ENCODE measurements at places on chromosomes 16 and 17. TPM values are rescaled to one million over a fixed set of nuclear protein-coding genes. Genes with fewer than 3 reads are reported as not detected.

DNA sequence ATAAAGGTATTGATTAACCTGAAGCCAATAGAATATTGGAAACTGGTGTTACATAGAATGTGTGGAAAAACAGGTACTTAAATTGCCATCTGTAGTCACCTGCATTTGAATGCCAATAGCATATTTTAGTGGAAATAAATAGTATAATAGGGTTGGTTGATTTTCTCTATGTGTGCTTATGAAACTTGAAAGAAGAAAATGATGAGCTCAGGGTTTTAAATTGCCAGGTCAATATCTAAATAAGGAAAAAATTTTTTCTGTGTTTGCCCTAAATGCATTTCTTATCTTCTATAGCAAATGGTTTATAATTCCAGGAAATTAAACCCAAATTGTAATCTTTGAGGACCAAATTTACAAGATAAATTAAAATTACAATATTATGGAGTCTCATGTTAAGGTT lies 626.6 kb downstream of the CDH8 start:
- no peaks in the 10 kb centered on the region for H3K4me1 ChIP-seq
- no peak overlapping the region for H3K4me3 ChIP-seq
- H3K27me3 ChIP-seq, result no peaks in the 10 kb centered on the region
- H3K36me3 ChIP-seq, result no peaks in the 10 kb centered on the region
- DNase-seq, result no peak
- H3K27ac ChIP-seq, result no peak overlapping the region

DNA sequence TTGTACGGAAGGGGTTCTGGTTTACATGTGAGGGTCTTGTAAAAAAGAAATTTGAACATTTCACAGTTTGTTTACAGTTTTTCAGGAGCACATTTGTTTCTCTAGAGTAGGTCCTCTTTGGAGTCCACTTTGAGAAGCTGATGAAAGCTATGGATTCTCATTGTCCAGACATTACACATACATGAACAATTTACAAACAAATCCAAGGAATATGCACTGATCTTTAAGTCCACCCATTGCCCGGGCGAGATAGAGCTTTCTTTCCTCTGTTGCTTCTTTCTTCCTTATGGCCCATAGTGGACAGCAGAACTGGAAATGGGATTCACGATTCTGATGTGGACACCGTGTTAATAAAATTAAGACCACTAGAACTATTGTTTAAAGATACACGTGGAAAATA lies 1.9 kb downstream of the DCAF7 start:
- H3K4me1 ChIP-seq, result peaks cover 69% of the 10 kb centered on the region
- no peaks in the 10 kb centered on the region for H3K36me3 ChIP-seq
- no peak overlapping the region for H3K27ac ChIP-seq
- no peak for DNase-seq

PRKCB gene
- 41.8 TPM for total RNA-seq

CDH8 gene
- total RNA-seq, result 1.0 TPM

CEMP1 gene
- total RNA-seq, result 0.45 TPM

DNA sequence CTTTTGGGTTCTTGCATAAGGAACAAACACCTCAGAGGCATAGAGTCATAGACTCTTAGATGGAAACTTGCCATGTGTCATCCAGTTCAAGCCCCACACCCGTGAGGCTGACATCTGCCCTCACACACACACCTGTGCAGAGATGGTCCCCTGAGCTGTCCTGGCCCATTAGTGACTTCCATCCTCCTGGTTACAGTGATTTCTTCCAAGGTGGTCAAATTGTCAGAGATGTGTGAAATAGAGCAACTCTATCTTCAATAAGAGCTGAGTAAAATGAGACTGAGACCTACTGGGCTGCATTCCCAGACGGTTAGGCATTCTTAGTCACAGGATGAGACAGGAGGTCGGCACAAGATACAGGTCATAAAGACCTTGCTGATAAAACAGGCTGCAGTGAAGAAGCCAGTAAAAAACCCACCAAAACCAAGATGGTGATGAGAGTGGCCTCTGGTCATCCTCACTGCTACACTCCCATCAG lies 342.2 kb upstream of the TNRC6C start:
- peaks cover 7% of the 10 kb centered on the region for H3K4me1 ChIP-seq
- no peak for DNase-seq
- no peaks in the 10 kb centered on the region for H3K27me3 ChIP-seq

DNA sequence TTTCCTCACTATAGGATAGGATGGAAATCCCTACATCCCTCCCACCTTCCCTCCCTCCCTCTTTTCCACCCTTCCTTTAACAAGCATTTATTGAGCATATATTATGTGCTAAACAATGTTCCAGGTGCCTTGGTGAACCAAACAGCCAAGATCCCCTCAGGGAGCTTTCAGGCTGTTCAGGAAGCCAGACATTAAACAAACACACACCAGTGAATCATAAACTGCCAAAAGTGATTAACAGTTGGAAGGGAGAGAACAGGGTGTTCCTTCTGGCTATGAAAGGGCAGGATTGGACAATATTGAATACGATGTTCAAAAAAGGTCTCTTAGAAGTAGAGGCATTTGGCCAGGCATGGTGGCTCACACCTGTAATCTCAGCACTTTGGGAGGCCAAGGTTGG lies 22.8 kb upstream of the CNEP1R1 start:
- H3K4me1 ChIP-seq, result no peaks in the 10 kb centered on the region
- no peak overlapping the region for H3K4me3 ChIP-seq
- no peak overlapping the region for H3K27ac ChIP-seq
- no peaks in the 10 kb centered on the region for H3K27me3 ChIP-seq
- no peak for DNase-seq

GRCh38 chr16:71426069-71426879 lies 15.6 kb downstream of the TLE7 start:
- DNase-seq, result peak; percentile 52
- no peaks in the 10 kb centered on the region for H3K36me3 ChIP-seq
- peaks cover 69% of the 10 kb centered on the region for H3K27me3 ChIP-seq
- no peak overlapping the region for H3K4me3 ChIP-seq

- H3K36me3 ChIP-seq, result no peaks in the 10 kb centered on the region
- H3K27me3 ChIP-seq, result peaks cover 16% of the 10 kb centered on the region
- no peak overlapping the region for H3K27ac ChIP-seq
- DNase-seq, result peak; percentile 77
- no peak overlapping the region for H3K4me3 ChIP-seq
Measured at GRCh38 chr16:2233872-2234812, 2.1 kb upstream of the DNASE1L2 start.

GRCh38 chr16:19130385-19130784 lies 16.6 kb downstream of the ITPRIPL2 start:
- H3K36me3 ChIP-seq, result no peaks in the 10 kb centered on the region
- no peaks in the 10 kb centered on the region for H3K27me3 ChIP-seq
- DNase-seq, result no peak
- peak overlapping the region; percentile 82 for H3K27ac ChIP-seq
- no peak overlapping the region for H3K4me3 ChIP-seq

APPBP2 gene
- 37.5 TPM for total RNA-seq

DNA sequence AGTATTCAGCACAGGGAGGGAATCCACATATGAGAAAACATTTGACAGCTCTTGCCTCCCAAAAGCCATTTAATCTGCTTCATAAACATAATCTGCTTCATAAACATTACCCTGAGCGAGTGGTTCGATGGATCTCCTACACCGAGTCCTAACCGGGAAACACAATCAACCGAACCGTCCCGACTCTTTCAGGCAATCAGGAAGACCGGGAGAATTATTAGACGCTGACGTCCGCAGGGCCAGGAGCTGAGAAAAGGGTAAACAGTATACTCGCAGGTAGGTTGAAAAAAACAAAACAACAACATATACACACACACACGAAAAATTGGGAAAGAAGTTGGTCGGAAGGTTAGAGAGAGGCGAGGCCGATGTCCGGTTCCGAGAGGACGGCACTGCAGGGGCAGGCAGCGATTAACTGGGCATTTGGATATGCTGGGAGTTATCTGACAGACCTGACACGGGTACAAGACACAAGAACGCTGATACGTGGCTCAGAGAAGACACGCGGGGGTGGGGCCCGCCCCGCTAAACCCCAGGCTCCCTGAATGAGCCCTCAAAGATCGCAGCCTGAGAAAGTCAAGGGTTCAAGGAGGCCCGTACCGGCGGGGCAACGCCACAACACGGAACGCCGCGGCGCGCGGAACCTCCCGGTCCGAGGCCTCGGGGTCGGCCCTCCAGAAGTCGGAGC lies 585 bp downstream of the AP1G1 start:
- H3K27me3 ChIP-seq, result no peaks in the 10 kb centered on the region
- no peak for DNase-seq
- peaks cover 14% of the 10 kb centered on the region for H3K4me1 ChIP-seq
- H3K4me3 ChIP-seq, result peak overlapping the region; percentile 99
- peaks cover 20% of the 10 kb centered on the region for H3K36me3 ChIP-seq

DNA sequence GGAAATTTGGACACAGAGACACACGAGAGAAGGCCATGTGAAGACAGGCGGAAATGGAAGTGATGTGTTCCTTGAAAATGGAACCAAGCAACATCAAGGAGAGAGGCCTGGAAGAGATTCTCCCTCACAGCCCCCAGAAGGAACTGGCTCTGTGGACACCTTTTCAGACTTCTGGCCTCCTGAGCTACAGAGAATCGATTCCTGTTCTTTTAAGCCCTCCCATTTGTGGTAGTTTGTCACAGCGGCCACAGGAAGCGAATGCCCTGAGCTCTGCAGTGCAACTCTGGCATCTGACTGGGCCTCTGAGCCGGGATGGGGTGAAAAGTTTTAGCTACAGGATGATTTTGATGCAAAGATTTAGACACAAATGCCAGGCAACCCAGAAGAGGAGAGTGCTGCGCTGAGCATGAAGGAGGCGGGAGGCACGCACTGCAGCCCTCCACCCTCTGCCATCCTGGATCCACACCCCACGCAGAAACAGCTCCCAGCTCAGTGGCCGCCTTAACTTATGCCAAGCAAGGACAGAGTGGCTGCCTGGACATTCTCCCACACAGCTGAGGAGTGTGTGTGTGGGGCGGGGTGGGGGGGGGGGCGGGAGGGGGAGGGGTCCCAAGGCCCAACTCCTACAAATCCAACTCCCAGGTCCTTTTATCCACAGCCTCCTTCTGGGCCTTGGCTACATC lies 2.2 kb downstream of the TIMP2 start:
- no peak for DNase-seq
- no peaks in the 10 kb centered on the region for H3K27me3 ChIP-seq
- peak overlapping the region; percentile 92 for H3K27ac ChIP-seq
